ENCODE measurements at places on chromosomes 16 and 17. TPM values are rescaled to one million over a fixed set of nuclear protein-coding genes. Genes with fewer than 3 reads are reported as not detected.
A peak's percentile ranks its signal among the peaks of the same experiment; 100 is the strongest.

Gene CCDC102A
- 21.4 TPM for total RNA-seq

- peak; percentile 59 for DNase-seq
Observed at GRCh38 chr17:43467981-43468581, 15.7 kb upstream of the DHX8 start.

- DNase-seq = no peak
Observed at GRCh38 chr16:11676799-11677198, 8.5 kb downstream of the SNN start.

Gene PYDC1
- not detected for total RNA-seq

DNA sequence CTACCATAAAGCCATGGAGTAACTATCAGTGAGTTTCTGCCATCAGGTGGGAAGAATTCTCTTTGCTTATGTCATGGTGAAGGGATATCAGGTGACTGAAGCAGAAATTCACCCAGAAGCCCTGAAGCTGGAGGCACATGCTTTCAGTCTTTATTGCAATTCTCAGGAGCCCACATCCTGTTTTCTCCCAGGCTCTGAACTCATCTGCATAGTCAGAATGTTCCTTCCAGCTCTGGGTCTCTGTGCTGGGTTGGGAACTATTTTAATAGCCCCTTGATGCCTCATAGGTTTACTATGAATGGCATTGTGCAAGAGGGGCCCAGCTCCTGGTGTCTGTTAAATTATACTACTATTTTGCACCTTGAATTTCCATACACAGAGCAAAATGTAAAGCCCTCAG lies 198.4 kb upstream of the SOX9 start:
- DNase-seq = no peak
